Activated naive CD8-positive, alpha-beta T cell treated with anti-CD3 and anti-CD28 coated beads for 36 hours (primary cell): ENCODE measurements at places on chromosomes 6 and 20. TPM values are rescaled to one million over a fixed set of nuclear protein-coding genes. Genes with fewer than 3 reads are reported as not detected.

Gene MUC22
- total RNA-seq, result not detected

Gene ISM1
- 3.2 TPM for total RNA-seq

Gene TINAG
- total RNA-seq, result not detected

Gene SLC32A1
- total RNA-seq, result not detected

Gene HLA-DOA
- total RNA-seq, result 9.8 TPM

Gene SRMS
- total RNA-seq, result not detected

Gene BANF2
- not detected for total RNA-seq

Gene MEP1A
- not detected for total RNA-seq

Gene ERMARD
- 24.0 TPM for total RNA-seq

Gene SEL1L2
- not detected for total RNA-seq

Gene SH3BGRL2
- 5.2 TPM for total RNA-seq

Gene FAM120B
- total RNA-seq, result 19.7 TPM

Gene AMD1
- 113 TPM for total RNA-seq

Gene SPATA25
- 1.0 TPM for total RNA-seq

Gene MUC21
- not detected for total RNA-seq

Gene C6orf132
- total RNA-seq, result 0.18 TPM

Gene RALGAPA2
- total RNA-seq, result 15.6 TPM

Gene EFCAB8
- total RNA-seq, result 0.27 TPM

Gene TUBB2B
- total RNA-seq, result 0.28 TPM

Gene TMC2
- not detected for total RNA-seq

Gene RANBP9
- 56.5 TPM for total RNA-seq

Gene SIRPA
- 0.31 TPM for total RNA-seq

Gene PSORS1C1
- total RNA-seq, result not detected

Gene FAM83C
- total RNA-seq, result not detected

Gene MRAP2
- total RNA-seq, result not detected

Gene SERINC1
- total RNA-seq, result 47.7 TPM

Gene LY6G6C
- total RNA-seq, result not detected

Gene IP6K3
- total RNA-seq, result not detected

Gene CTAGE9
- not detected for total RNA-seq

Gene SIRPB2
- total RNA-seq, result not detected

Gene SLC17A9
- 52.1 TPM for total RNA-seq

Gene MC3R
- total RNA-seq, result not detected

Gene SLC35F1
- total RNA-seq, result 0.08 TPM

Gene BNIP5
- total RNA-seq, result not detected

Gene FAM110A
- total RNA-seq, result 21.4 TPM

Gene KCNS1
- total RNA-seq, result 0.70 TPM

Gene TMEM244
- total RNA-seq, result not detected

Gene FOXC1
- not detected for total RNA-seq

Gene GINS1
- 33.9 TPM for total RNA-seq

Gene TNFRSF21
- total RNA-seq, result 3.1 TPM

Gene HLA-DRB5
- 0.28 TPM for total RNA-seq

Gene SALL4
- 0.66 TPM for total RNA-seq

Gene TMEM74B
- 1.5 TPM for total RNA-seq

Gene PNLDC1
- total RNA-seq, result 0.31 TPM

Gene KCNG1
- total RNA-seq, result 1.2 TPM

Gene SNX21
- 1.3 TPM for total RNA-seq

Gene AVP
- total RNA-seq, result not detected

Gene SPATA2
- total RNA-seq, result 11.6 TPM

Gene MAP7
- 1.0 TPM for total RNA-seq

Gene OR12D1
- not detected for total RNA-seq

Gene TPD52L1
- total RNA-seq, result 0.87 TPM
